Right kidney (tissue), 9 donors: ENCODE measurements at places on chromosomes 1 and 21.

- no peak for DNase-seq
Measured at GRCh38 chr1:7634546-7635240, 136.4 kb upstream of the VAMP3 start.

GRCh38 chr1:190711069-190711468 is 233.4 kb upstream of the BRINP3 start:
- no peak for DNase-seq

DNA sequence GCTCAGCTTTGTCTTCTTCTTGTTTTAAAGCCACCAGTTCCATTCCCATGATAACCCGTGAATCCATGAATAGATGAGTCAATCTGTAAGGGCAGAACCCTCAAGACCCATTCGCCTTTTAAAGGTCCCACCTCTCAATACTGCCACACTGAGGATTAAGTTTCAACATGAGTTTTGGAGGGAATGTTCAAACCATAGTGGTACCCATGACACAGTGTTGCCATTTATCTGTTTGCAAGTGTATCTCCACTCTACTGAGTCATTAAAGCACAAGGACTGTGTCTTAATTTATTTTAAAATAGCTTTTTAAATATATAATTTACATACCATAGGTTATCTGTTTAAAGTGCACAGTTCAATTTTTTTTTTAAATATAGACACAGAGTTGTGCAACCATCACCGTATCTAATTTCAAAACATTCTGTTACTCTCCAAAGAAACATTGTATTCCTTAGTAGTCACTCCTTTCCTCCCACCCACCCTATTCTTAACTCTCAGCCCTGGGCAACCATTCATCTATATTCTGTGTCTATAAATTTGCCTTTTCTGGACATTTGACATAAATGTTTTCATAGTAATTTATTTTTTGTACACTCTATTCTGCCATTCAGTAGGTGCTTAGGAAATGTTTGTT is 4.8 kb upstream of the IL24 start:
- DNase-seq = no peak

- no peak for DNase-seq
Measured at GRCh38 chr1:185404907-185405568, 88.0 kb upstream of the IVNS1ABP start.

- DNase-seq = no peak
Measured at GRCh38 chr1:112605633-112606327, 13.2 kb downstream of the ST7L start.

DNA sequence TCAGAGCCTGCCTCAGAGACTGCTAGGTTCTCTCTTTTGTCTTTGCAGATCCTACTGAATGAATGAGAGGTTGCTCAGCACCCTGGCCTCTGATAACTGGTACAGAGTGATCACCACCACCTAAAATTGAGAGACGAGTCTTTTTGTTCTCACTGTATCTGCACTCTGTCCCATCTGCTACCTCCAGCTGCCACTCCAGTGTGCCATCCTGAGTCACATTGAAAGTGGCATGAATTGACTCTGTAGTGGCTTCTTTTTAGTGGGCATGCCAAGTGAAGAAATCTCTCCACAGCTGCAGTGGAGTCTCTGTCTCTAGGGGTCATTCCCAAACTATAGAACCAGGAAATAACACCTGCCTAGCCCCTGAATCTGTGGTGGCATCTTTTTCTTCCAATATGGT is 14.7 kb downstream of the CAMK1G start:
- DNase-seq = no peak

GRCh38 chr1:174550296-174550695 is 102.5 kb downstream of the GPR52 start:
- DNase-seq = no peak

DNA sequence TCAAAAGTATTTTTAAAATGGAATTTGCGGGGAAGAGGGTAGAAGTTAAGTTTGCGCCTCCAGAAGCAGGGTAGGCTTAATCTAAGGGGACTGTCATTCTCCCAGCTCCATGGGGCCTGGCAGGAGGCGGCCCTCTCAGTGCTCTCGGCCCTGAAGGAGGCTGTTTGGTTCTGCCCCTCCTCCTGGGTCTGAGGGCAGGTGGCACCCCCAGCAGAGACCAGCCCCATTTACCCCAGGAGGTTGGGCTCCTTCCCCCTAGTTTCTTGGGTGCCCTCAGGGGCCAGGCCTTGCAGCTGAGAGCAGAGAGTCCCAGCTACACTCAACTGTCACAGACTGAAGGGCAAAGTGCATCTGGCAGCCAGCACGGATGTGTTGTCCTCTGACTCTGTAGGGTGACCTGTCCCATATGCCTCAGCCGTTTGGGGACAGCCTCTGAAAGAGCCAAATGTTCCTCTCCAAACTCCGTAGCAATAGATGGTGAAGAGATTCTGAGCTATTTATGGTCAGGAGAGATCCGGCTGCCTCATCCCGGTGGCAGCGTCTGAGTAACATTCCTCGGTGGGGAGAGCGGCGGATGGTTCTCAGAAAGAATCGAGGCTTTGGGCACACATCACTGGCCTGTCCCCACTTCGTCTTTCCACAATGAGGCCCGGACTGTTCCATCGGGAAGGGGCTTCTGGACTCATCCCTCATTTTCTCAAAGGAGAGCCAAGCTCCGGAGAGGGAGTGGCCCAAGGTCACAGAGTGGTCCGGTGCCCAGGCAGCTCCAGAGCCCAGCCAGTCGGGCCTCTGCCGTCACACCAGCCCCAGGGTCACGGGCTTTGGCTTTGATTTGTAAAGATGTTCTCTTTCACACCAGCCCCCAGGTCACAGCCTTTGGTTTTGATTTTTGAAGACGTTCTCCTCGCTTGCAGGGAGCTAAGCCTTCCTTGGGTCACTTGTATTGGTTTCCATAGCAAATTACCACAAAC is 424.2 kb upstream of the VAMP3 start:
- DNase-seq = no peak

DNA sequence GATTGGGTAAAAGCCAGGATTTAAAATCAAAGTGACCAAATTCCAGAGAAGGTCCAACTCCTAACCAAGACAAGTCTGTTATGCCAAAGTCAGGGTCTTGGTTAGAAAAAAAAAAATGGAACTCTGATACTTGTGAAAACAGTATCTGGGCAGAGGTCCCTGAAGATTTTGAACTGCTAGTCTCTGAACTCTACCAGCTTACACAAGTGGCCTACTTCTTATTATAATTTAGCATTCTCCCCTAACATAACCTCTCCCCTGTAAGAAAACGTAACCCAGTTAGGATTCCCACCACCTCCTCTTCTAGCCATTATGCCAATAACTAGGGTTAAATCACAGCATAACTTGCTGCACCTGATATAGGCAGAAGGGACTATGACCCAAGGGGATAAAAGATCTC is 220.5 kb downstream of the COL24A1 start:
- DNase-seq = no peak

GRCh38 chr1:156251527-156251926 is 3.7 kb upstream of the PAQR6 start:
- DNase-seq = no peak

DNA sequence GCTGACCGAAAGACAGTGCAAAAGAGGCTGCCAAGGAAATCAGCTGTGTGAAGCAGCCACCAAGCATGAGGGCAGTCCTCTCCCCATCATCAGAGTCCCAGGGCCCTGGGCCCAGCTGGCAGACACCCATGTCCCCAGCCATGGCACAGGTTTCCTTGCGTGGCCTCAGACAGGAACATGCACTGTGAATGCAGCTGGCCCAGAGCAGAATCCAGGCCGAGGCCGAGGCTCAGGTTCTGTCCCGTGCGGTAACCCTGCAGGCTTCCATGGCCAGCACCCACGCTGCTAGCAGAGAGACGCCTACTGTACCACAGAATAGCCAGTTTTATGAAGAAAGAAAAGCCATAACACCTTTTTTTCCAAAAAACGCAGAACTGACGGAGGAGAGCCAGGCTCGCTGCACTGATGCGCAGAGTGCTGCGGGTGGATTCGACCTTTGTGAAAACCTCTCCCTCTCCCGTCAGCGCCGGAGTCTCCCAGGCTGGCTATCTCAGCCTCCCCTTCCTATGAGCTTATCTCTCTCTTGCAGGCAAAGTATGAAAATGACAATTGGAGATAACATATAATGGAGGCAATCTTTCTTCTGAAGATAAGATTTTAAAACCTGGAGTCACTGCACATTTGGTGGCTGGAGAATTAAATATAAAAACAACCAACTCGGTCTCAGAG is 106.6 kb downstream of the NPHP4 start:
- DNase-seq = no peak

DNA sequence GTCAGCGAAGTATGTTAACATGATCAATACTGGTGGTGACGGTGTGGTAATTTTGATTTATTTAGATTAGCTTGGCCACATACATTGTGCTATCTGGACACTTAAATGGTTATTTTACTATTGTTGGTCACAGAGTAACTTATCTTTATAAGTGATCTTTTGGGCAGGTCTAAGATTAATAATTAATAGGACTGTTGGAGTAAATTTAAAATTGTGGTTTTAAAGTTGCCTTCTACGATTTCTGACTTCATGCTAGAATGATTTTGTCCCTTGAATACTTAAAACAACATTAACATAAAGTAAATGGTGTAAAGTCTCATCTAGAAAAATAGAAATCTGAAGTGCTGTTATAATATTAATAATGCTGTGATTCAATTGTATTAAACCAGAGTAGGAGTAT is 14.7 kb downstream of the SRRM1 start:
- no peak for DNase-seq

DNA sequence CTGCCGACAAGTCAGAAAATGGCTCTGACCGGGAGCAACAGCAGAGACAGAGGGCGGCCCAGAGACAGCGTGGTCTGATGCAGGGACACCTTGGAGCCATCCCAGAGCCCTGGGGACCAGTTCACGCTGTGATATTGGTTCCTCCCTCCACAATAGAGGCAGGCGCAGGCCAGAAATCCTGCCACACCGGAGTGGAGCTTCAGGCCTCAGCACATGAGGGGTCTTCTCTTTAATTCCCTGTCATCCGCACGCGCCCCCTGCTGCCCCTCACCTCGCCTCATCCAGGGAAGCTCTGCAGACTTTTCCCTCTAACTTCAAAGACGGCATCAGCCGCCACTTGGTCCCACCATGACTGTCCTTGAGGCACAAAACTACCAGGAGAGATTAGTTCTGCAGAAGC is 75.5 kb upstream of the ANGPTL1 start:
- DNase-seq = no peak

DNA sequence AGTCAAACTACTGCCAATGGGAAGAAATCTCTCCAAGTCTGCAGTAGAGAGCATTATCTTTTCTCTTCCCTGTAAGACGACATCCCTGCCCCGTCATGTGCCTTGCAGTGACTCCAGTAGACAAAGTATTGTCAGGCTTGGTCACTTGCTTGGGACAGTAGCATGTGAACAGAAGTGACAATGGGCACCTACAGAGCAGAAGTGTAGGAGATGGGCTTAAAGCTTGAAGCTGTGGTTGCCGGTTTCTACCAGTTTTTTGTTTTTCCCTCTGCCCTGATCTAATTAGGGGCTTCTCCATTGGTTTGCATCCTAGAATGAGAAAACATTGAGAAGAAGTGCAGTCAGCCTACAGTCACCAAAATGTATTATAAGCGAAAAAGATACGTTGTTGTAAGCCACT is 12.7 kb downstream of the F3 start:
- DNase-seq = no peak

DNA sequence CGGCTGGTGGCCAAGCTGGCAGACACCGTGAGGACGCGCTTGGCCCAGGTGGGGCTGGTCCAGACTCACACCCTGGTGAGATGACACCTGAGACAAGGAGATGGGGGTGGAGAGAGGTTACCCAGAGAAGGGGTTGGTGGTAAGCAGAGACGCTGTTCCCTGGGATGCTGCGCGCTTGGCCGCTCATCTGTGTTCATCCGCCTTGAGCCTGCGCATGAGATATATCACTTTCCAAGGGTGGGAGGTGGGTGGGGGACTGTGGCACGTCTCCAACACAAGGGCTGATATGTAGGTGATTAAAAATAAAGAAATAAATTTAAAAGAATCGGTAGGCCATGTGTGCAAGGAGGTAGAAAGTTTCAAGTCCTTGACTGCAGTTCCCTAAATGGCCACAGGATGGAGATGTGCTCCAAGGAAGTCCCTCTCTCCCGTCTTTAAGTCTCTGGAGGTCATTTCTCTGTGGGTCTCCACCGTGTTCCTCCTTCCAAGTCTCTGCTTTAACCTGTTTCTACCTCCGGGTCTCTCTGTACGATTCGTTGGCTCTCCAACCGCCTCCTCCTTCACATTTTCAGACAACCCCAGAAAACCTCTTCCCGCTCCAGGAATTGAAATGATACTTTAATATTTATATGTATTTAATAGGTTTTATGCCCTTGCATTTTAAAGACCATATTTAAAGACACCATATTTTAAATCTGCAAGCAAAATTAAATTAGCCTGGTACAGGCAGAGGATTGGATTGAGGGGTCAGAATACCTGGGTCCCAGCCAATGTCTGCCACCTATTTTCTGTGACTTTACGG is 4.5 kb downstream of the TTC24 start:
- DNase-seq = peak; percentile 57

GRCh38 chr1:76083189-76083588 is 8.6 kb downstream of the ST6GALNAC3 start:
- no peak for DNase-seq

DNA sequence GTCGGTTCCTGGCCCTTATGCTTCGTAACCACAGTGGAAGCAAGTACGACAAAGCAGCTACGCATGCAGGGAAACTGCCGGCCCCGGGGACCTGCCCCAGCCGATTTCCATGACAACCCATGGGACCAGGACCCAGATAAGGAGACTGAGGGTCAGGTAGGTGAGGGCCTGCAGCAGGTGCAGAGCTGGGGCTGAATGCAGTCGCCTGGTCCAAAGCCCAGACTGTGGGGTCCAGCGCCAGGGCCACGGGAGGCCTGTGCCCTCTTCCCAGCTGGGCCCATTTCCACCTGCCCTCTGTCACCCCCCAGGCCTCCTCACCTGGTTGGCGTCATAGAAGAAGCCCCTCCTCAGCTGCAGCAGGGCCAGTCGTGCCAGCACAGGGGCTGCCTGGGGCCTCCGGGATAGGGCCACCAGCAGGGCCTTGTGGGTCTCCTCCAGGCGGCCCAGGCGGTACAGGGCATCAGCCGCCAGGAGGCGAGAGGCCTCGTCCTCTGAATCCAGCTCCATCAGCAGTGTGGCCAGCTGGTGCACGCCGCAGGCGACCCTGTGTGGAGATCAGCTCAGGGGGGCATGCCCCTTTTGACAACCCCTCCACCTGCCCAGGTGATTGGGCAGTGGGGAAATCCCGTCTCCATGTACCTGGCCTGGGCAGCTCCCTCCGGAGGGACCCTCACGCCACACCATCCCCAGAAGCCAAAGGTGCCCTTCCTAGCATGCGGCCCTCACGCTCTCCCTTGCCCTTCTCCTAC is 14.2 kb downstream of the TTC34 start:
- no peak for DNase-seq

- no peak for DNase-seq
Measured at GRCh38 chr21:28151758-28152157, 840.9 kb downstream of the LTN1 start.

- DNase-seq = no peak
Measured at GRCh38 chr21:45304476-45304830, 16.8 kb upstream of the POFUT2 start.

DNA sequence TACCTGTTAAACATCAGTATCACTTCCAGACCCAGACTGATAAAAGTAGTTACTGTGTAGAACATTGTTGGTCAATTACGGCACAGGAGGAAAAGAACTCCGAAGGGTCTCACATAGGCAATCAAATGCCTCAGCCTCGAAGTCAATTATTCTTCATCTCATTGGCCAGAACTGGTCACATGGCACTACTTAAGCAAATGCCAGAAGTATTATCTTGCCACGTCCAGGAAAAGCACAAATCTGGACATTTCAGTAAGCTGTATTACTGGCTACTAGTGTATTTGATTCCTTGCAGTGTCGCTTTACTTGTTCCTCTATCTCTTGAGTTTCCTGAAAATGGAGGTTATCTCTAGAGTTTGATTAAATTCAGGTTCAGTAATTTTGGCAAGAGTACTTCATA is 24.4 kb downstream of the DIO1 start:
- no peak for DNase-seq
